GM18507 (cell line): ENCODE measurements at places on chromosomes 16 and 17.
A peak's percentile ranks its signal among the peaks of the same experiment; 100 is the strongest.

GRCh38 chr17:78783711-78784324, 1.7 kb upstream of the CYTH1 start:
- DNase-seq = no peak

- DNase-seq = no peak
Observed at GRCh38 chr16:51312363-51313150, 161.5 kb upstream of the SALL1 start.

GRCh38 chr16:1851793-1852192, 20.2 kb downstream of the MEIOB start:
- no peak for DNase-seq

GRCh38 chr17:2549392-2550211, 37.9 kb upstream of the METTL16 start:
- DNase-seq = no peak

DNA sequence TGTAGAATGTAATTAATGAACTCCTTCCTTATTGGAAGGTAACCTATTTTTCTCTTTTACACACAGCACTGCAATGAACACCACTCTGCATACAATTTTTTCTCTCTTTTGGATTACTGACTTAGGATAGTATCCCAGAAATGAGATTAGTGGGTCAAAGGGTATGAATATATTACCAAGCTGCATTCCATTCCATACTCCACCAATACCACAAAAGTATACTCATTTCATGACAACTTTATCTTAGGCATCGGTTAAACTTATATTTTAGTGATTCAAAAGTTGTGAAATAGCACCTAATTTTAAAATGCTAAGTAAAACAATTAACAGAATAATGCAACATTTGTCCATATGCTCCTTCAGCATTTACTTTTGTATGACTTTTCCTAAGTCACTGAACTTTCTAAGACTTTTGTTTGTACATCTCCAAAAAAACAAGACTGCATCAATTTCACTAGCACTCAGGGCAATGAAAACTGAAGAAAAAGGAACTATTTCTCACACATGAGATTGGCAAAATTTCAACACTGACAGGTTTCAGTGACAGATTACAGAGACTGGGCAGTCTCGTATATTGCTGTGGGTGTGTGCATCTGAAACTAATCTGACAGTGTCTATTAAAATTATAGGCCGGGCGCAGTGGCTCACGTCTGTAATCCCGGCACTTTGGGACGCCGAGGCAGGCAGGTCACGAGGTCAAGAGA, 32.1 kb downstream of the HELZ start:
- no peak for DNase-seq

DNA sequence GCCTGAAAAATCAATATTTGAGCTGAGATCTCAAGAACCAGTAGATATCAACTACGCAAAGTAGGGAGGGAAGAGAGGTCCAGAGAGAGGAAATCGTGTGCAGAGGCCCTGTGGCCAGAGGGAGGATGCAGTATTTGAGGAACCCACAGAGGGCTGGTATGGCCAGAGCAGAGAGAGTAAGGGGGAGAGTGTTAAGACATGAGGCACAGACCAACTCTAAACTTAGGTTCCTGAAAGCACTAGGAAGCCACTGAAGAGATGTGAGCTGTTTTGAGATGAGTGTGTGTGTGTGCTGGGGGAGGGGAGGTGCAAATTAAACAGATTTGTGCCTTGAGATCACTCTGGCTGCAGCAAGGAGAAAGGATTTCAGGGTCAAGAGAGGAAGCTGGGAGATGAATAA, 10.9 kb downstream of the SLC13A2 start:
- peak; percentile 65 for DNase-seq

DNA sequence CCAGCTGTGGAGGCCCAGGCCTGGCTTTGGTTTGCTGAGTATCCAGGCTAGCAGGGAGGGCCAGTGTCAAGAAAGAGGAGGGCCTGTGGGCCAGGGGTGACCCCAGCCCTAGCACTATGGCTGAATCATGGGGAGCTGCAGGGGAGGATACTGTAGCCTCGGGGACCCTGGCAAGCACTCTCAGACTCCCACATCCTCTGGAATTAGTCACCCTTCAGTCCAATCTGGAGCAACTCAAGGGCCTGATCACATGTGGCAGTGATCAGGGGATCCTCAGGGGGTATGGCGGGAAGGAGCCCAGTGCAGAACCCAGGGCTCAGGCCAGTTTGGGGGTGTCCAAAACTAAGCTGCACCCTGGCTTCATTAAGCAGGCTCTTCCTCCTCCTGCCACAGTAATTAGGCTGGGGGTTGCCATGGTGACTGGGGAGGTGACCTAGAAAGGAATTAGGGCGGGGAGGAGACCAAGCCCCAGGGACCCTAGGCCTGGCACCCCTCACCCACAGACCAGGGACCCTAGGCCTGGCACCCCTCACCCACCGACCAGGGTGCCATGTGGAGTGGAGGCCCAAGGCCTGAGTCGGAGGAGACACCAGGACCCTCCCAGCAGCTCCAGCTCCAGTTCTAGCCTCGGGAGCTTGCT, 5.8 kb downstream of the NLGN2 start:
- no peak for DNase-seq

DNA sequence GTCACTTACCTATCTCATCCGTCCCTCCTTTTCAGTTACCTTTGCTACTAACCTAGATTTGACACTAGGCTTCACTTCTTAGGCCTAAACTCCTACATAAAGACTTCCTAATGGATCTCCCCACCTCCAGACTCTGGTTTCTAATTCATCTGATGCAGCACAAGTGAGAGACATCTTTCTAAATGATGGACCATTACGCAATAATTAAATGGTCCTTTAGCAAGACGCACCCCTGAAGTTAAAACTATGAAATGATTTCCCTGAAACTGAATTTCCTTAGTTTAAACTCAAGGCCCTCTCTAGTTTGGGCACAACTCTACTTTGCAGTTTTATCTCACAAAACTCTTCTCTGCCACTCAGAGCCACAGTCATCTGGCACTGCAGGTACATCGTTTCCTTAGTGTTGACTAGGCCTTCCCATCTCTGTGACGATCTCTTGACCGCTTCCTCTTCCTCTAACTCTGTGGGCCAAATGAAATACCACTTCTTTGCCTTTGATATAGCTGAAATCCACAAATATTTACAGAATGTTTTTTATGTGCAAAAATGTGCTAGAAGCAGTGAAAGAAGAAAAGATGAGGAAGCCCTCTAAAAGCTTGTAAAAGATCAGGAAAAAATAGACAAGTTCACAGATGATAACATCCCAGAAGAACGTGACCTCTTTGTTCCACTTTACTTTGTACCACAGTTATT, 3.3 kb downstream of the SYNRG start:
- DNase-seq = no peak

GRCh38 chr17:81635973-81636504, 873 bp downstream of the NPLOC4 start:
- no peak for DNase-seq

GRCh38 chr16:77721752-77722308, 484 bp upstream of the NUDT7 start:
- no peak for DNase-seq

DNA sequence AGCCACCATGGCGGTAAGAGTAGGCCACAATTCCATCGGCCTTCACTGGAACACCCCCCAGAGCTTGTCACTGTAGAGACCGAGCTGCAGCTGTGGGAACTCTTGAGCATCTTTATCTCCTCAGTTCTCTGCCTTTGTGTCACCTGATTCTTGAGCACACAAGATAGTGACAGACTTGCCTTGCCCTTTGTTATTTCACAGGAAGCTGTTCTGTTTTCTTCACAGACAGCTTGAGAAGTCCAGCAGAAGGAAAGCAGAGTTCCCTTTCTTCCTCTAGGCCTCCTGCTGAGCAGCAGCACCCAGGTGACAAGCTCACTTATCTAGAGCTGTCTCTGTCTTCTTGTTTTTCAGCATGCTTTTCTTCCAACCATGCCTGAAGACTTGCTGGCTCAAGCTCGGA, 38.4 kb upstream of the ENDOV start:
- DNase-seq = no peak

DNA sequence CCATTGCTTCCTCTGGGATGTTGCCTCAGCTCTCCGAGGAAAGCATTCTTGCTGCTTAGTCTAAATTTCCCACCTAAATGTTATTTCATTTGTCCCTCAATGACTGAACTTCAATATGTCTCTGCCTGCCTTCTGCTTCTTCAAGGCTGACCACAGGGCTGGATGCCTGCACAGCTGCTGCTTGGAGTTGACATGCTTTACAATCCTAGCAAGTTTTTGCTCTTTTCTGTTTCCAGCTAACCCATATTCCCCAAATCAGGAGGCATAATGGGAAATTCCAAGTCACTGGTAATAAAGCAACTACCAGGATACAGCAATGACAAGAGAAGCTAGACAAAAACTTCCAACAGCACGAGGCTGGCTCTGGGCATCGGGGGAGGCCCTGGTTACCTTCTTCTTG, 48.9 kb downstream of the GTF3C1 start:
- no peak for DNase-seq

DNA sequence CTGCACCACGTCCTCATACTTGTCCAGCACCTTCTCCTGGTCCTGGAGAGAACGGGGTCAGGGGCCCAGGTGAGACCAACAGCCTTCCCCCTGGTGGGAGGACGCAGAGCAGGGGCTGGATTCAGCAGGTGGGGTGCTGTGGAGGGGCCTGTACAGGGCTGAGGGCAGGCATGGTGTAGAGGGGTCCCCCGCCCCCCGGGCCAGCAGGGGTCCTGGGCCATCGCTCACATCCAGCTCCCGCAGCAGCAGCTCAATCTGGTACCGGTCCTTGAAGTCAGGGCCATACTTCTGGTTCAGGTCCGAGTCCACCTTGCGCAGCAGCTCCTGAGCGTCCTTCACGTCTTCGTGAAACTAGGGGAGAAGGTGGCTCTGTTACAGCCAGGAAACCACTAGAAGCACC, 41.6 kb downstream of the PPL start:
- DNase-seq = no peak

GRCh38 chr17:55168958-55169687, 95.6 kb upstream of the HLF start:
- peak; percentile 9 for DNase-seq

DNA sequence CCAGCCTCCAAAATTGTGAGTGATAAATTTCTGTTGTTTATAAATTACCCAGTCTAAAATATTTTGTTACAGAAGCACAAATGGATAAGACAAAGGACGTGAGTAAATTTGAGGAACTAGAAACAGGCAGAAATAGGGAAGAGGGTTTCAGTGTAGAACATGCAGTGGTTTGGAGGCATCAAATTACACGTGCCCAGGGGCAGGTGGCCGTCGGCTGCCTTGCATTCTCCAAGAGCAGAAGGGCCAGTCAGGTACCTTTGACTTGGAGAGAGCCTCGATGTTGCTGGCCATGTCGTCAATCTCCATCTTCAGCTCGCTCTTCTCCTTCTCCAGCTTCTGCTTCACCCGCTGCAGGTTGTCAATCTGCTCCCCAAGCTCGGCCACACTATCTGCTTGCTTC, 54.3 kb downstream of the MYH13 start:
- no peak for DNase-seq

DNA sequence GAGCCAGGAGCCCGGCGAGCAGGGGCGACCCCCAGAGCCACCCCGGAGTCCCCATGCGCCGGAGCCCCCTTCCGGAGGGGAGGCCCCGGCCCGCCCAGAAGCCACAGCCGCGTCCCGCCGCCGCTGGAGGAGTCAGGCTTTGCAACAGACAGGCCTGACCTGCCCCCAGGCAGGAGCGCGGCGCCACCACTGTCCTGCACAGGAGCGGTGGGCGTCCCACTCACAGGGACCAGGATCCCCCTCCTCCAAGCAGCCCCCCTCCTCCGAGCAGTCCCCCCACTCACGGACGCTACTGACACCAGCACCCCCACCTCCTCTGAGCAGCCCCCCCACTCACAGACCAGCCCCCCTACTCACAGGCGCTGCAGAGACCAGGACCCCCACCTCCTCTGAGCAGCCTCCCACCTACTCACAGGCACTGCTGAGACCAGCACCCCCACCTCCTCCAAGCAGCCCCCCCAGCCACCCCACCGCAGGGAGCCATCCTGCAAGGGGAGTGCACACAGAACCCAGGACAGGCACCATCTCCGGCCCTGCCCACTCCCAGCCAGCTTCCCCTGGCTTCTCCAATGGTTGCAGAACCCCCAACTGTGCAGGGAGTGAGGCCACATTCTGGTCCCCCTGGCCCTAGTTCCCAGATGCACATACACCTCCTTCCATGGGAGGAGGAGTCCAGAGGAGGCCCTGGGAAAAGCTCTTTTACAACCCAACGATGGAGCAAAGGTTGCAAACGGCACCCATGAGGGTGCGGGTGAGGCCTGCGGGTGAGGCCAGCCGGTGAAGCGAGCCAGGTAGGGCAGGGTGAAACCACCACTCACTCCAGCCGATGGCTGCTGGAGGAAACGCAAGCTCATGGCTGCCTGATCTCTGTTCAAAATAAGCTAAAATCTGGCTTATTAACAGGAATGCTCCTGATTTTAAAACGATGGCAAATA, 69.9 kb downstream of the ABR start:
- no peak for DNase-seq

DNA sequence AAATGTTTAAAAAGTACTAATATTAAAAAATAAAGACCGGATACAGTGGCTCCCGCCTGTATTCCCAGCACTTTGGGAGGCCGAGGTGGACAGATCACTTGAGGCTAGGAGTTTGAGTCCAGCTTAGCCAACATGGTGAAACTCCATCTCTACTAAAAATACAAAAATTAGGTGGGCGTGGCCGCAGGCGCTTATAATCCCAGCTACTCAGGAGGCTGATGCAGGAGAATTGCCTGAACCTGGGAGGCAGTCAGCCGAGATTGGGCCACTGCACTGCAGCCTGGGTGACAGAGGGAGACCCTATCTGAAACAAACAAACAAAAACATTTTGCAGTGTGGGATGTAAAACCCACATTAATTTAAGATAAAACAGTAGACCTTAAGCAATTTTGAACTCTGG, 11.8 kb downstream of the CDC27 start:
- no peak for DNase-seq

DNA sequence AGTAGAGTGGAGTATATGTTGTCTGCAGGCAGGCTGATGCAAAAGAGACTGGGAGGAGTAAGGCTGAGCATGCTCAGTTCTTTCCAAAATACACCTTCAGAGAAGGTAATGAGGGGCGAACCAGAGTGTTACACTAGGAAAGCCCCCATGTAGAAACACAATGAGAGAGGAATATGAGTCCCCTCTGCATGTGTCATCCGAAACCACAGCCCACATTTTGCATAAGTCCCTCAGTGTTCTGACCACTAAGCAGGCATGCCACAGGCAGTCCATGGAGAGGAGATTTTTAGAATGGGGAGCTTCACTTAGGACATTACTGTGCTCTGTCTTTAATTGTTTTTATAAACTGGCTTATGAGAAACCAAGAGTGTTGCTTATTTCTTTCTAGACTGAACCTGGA, 32.0 kb downstream of the SLC6A2 start:
- no peak for DNase-seq

GRCh38 chr16:23114131-23114904, 34.9 kb downstream of the USP31 start:
- no peak for DNase-seq
